ENCODE measurements at places on chromosomes 3 and 15.

GRCh38 chr3:24151594-24151993, 206.5 kb downstream of the NR1D2 start:
- no peak for DNase-seq

DNA sequence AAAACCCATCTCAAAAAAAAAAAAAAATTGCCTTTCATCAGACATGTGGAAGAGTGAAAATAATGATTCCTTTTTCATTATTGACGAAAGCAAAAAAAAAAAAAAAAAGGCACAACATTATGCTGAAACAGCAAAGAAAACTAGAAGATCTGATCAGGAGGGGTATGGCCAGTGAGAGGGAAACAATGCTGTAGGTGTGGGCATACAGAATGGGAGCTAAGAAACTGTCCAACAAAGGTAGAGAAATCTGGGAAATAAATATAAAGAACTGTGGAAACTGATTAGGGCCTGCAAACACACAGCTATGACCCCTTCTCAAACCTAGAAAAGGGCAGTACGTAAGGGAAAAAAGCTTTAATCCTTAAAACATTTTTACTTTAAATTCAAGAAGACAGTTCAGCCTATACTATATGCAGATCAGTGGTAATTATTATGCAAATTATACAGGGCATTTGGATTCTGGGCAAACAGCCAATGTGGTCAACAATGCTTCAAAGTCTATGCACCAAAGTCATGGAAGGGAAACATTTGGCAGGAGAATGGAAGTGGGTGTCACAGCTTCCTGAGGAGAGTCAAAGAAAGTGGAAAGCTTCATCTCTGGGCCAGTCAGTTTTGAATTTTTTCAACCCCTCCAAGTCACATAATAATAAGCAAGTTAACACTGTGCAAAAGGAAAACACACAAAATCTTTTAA, 68.3 kb upstream of the SLC12A8 start:
- no peak for DNase-seq

DNA sequence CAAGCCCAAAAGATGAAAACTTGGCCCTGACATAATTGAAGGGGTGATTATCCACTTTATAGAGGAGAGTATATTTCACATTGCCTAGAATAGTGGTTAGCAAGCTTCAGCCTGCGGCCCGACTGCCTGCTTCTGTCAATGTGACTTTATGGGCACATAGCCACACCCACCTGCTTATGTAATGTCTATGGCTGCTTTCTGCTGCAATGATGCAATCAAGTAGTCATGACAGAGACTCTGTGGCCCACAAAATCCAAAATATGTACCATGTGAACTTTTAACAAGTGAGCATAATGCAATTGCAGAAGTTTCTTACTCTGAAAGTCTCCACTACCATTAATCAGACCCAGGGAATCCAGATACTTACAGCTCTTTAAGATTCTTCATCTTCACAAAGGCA, 103.1 kb downstream of the LRIG1 start:
- no peak for DNase-seq

DNA sequence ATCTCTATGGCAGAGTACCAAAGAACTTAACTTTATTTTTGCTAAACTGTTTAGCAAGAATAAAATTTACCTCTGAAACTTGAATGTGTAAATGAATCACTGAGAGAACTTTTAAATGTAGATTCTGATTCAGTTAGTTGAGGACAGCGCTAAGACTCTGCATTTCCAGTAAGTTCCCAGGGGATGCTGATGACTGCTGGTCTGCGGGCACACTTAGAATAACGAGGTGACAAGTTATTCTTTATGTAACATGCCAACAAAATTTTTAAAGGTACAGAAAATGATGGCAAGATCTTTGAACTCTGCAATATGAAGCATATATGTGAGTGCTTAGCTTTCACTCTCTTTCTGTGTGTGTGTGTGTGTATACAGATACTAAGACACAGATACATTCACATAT, 56.4 kb downstream of the TGFBR2 start:
- no peak for DNase-seq

- no peak for DNase-seq
Observed at GRCh38 chr3:157452097-157452496, 15.4 kb downstream of the PTX3 start.

DNA sequence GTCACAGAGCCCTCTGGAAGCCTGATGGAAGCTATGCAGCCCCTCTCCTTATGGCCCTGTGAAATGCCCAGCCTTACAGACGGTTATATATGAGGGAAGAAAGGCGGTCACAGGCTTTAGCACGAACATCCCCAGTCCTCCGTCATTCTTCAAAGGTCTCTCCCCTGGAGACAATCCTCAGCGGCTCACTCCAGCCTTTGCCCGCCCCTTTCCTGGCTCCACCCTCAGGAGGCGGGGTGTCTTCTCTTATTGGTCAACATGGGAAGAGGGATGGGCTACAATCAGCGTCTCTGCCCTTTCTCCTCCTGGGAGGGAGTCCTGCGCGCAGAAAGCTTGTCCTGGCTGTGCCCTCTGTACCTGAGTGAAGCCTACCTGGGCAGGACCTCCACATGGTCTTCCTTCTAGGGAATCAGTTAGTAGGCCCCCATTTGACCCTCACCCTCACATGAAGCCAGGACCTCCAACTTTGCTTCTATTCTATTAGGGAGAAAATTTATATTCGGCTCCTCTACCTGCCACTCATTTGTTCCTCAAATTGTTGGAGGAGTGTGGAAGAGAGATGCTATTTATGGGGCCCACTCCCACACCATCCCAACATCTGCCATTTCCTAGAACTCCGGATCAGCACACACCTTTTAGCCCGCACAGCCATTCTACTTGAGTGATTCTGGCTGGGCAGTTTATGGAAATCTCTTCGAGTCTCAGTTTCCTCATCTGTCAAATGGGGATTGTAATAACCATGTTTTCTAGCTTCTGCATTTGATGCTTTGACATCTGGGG, 112.9 kb upstream of the SLC6A11 start:
- peak; percentile 64 for DNase-seq

- DNase-seq: no peak
Observed at GRCh38 chr3:187773233-187774184, 28.2 kb upstream of the BCL6 start.

GRCh38 chr3:169300436-169300835, 363.1 kb downstream of the MECOM start:
- DNase-seq: no peak

DNA sequence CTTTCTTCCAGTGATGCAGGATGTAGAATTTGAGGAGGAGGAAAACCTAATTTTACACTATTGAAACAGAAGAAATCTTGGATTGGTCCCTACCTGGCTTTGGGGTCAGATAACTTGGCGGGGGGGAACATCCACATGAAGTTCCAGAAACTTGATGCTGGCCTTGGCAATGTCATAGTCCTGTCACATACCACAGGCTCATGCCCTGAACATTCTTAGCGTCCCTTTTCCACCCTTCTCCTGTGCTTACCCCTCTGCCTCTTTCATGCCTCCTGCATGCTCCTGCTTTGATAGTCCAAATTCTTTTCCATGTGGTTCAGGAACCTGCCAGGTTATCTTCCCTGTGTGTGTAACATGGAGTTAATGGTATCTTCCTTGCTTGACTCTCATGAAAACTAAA, 110.6 kb downstream of the UNC13C start:
- no peak for DNase-seq

- DNase-seq: no peak
Observed at GRCh38 chr3:118412503-118412902, 622.1 kb downstream of the IGSF11 start.

- peak; percentile 39 for DNase-seq
Observed at GRCh38 chr15:60583194-60583593, 104.3 kb upstream of the ICE2 start.

DNA sequence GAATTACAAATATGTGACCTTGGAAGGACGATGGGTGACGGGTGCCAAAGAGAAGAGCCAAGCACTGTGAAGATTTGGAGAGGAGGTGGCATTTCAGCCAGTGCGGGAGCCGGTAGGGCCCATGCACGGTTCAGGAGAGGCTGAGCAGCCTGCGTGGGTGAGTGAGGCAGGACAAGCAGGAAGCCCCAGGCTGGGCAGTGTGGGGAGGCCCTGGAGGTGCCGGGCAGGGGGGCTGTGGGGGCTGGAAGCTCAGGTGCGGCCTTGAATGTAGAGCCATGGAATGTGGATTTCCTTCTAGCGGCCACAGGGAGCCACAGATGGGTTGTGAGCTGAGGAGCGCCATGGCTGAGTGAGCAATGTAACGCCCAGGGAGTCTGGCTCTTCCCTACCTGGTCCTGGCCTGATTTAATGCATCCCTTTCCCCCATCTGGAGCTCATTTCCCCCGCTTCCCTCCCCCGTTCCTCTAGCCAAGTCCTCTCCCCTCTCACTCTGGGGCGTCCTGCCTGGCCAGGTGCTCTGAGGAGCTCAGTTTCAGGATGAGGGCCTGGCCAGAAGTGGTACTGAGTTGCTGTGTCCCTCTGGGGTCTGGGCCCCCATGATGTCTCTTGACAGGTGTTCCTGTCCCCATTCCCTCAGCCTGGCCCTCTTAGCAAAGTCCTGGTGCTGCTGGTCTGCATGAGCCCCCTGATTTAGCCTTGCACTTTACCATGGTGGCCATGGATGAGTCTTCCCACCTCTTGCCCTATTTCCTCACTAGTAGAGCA, 41.8 kb upstream of the IQSEC1 start:
- no peak for DNase-seq

DNA sequence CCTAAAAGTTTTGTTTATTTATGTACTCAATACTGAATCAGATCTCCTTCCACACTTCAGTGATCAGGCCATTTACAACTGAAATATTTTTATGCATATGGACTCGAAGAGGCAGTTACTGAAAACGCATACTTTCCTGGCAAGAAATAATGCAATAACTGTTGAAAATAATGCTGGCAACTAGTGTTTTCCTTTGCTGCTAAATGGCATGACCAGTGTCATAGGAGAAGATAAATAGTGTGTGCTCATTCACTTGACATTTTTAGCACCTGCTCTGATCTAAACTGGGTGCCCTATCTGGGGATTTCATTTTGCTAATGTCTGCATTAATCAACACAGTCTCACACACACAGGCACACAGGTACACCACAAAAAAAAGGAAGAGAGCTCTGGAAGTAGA, 695.2 kb downstream of the TUSC7 start:
- DNase-seq: no peak

DNA sequence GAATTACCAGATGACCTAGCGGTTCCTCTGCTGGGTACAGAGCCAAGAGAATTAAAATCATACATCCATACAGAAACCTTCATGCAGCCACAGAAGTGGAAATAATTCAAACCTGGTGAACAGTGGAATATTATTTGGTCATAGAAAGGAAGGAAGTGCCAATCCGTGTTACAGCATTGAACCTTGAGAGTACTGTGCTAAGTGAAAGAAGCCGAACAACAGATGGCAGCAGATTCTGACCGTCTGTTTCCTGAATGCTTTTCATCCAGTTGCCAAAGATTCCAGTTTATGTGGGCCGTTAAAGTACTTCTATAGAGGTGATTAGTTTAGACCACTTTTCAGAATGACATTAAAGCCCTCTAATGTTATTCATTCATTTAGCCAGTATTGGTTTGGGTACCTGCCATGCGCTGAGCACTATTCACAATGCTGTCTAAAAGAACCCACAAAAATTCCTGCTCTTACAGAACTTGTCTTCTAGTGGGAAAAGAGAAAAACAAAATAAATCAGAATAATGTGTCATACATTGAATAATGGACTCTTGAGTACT, 45.8 kb upstream of the SENP5 start:
- DNase-seq: no peak

DNA sequence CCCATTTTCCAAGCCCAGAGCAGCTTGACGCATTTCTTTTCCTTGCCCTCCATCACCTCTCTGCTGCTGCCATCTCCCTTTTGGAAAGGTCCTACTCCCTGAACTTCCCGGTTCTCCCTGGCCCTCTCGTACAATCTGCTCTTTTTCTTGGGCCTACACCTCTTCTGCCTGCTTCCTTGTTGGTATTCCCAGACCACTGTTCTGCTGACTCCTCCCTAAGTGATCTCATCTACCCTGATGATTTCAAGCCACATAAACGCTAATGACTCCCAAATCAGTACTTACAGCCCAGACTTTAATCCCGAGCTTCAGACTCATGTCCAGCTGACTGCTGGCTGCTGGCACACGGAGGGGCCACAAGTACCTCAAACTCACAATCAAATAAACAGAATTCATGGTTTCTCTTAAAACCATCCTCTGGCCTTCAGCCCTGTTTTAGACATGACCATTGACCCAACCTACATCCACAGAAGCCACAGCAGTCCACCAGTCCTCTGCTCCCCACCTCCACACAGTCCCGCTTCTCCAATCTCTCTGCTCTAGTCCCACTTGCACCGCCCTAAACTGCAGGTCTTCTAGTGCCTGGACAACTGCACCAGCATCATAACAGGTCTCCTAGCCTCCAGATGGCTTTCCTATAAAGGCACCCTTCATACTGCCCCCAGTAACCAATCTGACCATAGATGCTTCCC, 57.6 kb downstream of the AAGAB start:
- no peak for DNase-seq

DNA sequence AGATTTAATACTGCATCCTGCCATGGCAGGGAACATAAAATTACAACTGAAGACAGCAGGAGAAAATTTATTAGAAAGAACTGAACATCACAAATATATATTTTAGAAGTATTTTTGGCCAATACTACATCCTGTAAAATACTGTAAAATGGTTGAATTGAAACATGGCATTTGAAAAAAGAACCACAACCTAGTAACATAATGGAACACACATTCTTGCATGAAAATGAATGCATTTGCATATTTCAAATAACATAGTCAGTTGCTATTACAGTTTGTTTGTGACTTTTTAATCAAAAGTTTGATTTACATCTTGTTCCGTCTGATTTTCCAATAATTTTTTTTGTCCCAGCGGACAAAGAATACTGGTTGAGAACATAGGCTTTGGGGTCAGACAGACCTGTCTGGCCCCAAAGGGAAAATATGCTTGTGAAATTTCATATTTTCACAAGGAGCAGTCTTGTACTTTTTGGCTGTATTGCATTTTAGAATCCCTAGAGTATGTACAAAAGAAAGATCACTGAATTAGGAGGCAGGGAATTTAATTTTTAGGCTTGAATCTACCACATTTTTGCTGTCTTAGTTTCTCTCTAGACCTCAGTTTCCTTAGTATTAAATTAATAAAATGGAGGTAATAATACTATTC, 268.8 kb downstream of the ADAMTSL3 start:
- no peak for DNase-seq

- no peak for DNase-seq
Observed at GRCh38 chr3:29746163-29746760, 465.4 kb downstream of the RBMS3 start.

- DNase-seq: no peak
Observed at GRCh38 chr3:20811006-20811405, 625.0 kb upstream of the SGO1 start.

GRCh38 chr3:112303764-112304325, 9.8 kb upstream of the SLC9C1 start:
- no peak for DNase-seq

DNA sequence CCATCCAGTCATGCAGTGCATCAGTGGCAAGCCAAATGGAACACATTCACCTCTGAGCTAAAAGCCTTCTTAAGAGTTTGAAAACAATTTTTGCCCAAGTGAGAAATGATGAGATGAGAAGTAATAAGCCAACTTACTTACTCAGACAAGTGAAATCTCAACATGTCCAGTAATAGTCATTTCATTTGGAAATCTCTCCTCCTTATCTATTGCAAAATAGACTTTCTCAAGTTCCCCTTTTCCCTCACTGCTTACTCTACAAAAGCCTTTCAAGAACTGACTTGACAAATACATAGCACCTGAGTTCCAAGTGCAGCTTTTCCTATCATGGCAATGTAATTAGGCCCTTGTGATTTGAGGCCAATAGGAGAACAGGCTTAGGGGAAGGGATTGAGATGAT, 282.3 kb downstream of the SLC9A9 start:
- DNase-seq: no peak
